CD4-positive, alpha-beta T cell treated with Interleukin-17A for 1 hour (primary cell): ENCODE measurements at places on chromosomes 11 and 22.
A peak's percentile ranks its signal among the peaks of the same experiment; 100 is the strongest.

- no peak for DNase-seq
Measured at GRCh38 chr11:19922689-19923035, 210.0 kb downstream of the NAV2 start.

DNA sequence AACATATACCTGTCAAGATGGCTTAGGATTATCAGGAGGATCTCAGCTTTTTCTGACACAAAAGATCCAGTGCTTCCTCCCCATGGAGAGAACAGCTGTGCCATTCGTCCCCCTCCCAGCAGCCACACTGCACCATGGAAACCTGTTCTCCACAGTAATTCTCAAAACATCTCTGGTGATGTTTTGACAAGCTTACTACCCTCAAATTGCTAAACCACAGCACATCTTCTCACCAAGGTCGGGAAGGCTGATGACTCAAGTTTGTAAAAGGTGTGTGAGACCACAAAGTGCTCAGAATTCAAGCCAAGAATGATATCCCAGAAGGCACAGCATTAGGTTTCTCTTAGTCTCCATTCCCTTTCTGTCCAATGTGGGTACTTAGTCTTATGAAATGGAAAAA lies 3.9 kb upstream of the RAB38 start:
- DNase-seq: no peak

- no peak for DNase-seq
Measured at GRCh38 chr11:65586676-65587075, 8.9 kb downstream of the KCNK7 start.

- DNase-seq: no peak
Measured at GRCh38 chr11:131498631-131499160, 128.3 kb downstream of the NTM start.

GRCh38 chr11:29018631-29019030 lies 910.4 kb downstream of the METTL15 start:
- DNase-seq: no peak

GRCh38 chr11:103051151-103051801 lies 40.7 kb downstream of the DCUN1D5 start:
- DNase-seq: no peak

GRCh38 chr22:41636467-41636866 lies 15.4 kb downstream of the XRCC6 start:
- no peak for DNase-seq

DNA sequence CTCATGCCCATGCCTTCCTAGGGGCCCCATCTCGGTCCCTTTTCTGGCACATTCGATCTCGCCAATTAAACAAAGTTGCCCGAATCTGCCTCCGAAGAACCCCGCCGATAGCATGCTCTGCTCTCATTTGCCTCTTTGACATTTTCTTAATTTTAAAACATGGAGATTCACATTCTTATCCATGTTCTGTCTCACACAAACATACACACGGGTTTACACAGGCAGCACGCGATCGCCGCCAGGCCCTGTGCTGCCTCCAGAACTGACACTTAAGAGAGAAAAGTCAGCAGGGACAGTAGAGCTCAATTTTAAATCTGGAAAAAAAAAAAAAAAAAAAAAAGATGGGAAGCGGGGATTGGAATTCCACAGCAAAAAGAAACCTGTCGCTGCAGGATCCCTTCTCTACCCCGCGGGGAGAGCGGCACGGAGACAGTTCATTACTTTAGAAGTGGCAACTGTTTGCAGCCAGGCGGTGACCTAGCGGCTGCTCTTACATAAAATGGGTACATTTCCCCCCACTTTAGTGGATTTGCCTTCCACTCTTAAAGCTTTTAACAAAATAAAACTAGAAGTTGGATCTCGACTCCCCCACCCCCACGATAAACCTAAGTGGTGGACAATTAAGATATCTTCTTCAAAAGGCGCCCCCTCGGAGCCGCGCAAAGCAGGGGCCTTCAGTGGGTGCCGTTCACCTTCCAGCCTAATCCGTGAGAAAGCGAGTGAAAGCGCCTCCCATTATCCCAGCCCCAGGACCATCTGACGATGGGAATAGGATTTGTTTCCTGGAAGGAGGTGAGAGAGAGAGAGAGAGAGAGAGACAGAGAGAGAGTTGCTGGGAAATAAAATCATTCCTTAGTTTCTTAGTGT lies 13.7 kb downstream of the PAX6 start:
- DNase-seq: no peak

DNA sequence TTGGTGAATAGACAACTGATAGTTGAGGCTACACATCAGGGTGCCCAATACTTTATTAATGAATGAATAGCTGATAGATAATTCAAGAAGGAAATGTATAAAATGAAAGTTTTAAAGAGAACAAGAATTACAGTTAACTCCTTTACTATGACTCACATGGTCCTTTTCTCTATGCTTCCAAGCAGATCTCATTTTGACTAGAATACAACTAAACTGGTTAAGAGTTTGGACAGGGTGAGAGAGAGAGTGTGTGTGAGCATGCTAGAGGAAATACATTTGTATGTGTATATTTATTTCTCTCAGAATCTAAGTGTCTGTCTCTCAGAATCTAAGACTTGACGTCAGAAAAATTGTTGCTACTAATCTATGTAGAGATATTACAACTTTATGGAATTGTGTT lies 66.7 kb downstream of the SIK2 start:
- no peak for DNase-seq

GRCh38 chr11:27195837-27196202 lies 155.2 kb downstream of the BBOX1 start:
- no peak for DNase-seq

DNA sequence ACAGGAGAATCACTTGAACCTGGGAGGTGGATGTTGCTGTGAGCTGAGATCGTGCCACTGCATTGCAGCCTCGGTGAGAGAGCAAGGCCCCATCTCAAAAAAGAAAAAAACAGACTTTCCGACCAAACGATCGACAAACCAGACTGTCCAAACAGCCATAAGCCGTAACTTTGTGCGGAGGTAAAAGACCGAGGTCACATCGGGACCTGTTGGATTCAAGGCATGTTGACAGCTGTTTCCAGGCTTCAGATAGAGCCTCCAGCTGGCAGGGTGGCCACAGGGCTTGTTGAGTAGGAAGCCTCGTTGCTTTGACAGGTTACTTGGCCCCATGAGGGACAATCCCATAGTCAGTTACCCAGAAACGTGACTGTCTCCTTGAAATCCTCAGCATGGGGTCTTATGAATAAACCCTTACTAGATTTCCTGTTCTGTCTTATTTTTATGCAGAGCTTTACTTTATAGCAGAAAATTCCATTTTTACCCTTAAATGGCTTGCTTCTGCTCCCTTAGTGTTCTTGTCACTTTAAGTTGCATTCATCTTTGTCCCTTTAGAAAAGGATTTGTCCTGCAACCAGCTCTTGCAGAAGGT lies 22.3 kb downstream of the PPARA start:
- DNase-seq: no peak

DNA sequence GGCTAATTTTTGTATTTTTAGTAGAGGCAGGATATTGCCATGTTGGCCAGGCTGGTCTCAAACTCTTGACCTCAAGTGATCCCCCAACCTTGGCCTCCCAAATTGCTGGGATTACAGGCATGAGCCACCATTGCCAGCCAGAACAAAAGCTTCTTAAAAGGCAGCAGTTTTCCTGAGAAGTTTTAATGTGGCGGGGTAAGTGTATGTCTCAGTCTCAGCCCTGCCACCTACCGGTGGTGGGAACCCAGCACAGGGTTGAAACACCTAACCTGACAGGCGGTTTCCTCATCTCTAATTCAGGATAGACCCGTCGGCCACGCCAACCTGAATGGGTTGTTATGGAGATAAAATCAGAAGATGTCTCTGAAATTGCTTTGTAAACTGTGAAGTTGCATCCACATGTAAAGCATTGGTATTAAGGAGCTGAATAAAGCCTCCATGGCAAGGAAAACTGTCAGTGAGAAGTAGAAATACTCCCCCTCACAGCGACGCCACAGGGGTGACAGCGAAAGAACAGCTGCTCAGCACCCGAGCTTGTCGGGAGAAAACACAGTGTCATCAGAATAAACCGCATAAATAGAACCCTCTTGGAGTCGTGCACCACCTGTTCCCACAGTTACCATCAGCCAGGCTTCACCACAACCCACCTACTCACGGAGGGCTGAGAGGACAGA lies 165.9 kb upstream of the NCAM1 start:
- DNase-seq: peak; percentile 21

GRCh38 chr22:42697542-42698013 lies 23.1 kb downstream of the A4GALT start:
- no peak for DNase-seq

GRCh38 chr11:63876616-63877015 lies 37.7 kb downstream of the MARK2 start:
- no peak for DNase-seq

DNA sequence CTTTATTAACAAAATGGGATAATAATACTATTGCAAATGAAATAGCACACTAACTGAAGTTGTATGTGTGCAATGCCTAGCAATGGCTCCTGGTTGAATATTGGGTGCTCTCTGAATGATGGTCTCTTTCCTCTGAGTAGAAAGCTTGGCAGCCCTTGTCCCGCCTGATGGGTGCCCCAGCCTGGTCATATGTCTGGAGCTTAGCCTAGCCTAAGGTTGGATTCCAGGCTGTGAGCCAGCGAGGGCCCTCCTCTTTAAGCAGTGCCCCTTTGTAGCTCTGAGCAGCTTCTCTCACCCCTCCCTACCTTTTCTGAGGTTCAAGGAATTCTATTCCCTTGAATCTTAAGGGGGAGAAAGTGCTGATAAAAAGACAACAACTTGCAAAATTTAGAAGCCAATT lies 499.9 kb downstream of the NTM start:
- no peak for DNase-seq

GRCh38 chr11:38153985-38154384 lies 1555.9 kb upstream of the RAG2 start:
- no peak for DNase-seq

GRCh38 chr11:27085605-27086004 lies 45.0 kb downstream of the BBOX1 start:
- DNase-seq: no peak

DNA sequence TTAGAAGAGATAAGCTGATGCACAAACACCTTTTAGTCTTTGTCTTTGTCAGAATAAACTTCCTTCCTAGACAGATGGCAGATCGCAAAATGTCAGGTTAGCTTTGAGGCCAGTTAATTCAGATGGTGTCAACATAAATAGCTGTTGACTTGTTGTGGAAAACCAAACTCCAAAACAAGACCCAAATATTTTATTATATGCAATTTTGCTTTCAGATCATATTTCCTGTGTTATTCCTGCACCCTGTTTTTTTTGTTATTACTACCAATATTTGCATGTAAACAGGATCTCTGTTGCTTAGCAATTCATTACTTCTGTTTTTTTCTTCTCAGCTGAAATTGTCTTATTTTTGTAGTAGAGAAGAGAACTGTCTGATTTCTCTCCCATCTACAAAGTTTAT lies 316.0 kb downstream of the ETS1 start:
- peak; percentile 77 for DNase-seq

- DNase-seq: no peak
Measured at GRCh38 chr11:61918938-61919704, 1.8 kb upstream of the RAB3IL1 start.

GRCh38 chr11:65553301-65554001 lies 4.7 kb downstream of the LTBP3 start:
- peak; percentile 89 for DNase-seq

- DNase-seq: no peak
Measured at GRCh38 chr11:4576880-4577279, 4.7 kb upstream of the OR52I2 start.

- no peak for DNase-seq
Measured at GRCh38 chr11:111427471-111427912, 48.4 kb upstream of the POU2AF1 start.

DNA sequence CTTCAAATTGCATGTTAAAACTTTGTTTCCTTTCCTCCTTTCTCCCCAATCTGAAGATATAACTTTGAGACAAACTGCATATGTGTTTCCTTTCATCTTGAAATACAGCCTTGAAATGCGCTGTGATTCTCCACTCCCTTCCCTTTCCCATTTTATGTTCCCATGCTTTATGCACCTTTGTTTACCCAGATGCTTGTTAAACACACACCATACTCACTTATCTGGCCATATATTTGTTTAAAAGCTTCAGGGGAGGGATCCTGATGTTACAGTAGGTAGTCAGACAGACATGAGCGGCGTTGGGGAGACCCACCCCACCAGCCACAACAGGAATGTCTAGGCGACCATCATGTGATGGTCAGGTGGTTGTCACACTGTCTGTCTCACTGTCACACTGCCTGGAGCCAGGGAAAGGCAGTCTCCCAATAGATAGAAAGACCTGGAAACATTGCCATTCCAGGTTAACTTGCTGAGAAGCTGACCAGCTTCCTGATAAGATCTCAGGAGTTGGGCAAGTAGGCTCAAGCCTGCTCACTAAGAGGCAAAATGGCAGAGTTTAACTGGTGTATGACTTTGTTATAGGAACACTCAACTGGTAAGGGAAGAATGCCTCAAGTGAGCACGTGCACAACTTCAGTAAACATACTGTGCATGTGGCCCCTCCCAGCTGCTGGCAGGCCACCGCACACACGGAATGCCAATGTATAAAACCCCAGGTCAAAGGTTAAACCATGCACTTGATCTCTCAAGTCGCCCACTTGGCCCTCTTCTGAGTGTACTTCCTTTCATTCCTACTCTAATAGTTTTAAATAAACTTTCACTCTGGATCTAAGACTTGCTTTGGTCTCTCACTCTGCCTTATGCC lies 23.5 kb upstream of the MSANTD2 start:
- no peak for DNase-seq

- DNase-seq: no peak
Measured at GRCh38 chr11:32081901-32082300, 9.0 kb upstream of the RCN1 start.

GRCh38 chr11:102494216-102494615 lies 36.3 kb downstream of the MMP7 start:
- DNase-seq: no peak
